ENCODE measurements at places on chromosomes 1 and 21.
A peak's percentile ranks its signal among the peaks of the same experiment; 100 is the strongest.

GRCh38 chr1:209395169-209395568, 188.3 kb upstream of the CAMK1G start:
- DNase-seq: no peak

GRCh38 chr21:27301220-27301619, 334.3 kb upstream of the ADAMTS5 start:
- peak; percentile 31 for DNase-seq

DNA sequence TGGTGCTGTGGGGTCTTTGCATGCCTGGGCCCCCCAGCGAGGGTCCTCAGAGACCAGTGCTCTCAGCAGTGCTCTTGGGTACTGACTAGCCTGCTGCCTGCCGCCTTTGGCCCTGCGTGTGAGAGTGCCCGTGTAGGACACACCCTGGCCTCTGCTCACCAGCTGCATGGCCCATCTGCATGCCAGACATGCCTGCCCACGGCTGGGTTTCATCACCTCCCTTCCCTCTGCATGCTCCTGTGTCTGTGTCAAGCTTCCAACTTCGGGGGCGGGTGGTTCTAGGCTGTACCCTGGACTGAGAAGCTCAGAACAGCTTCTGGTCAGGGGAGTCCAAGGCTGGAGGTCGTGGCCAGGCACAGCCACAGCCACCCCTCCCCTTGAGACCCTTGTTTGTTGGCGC, 56.9 kb downstream of the PTPRF start:
- DNase-seq: peak; percentile 92

DNA sequence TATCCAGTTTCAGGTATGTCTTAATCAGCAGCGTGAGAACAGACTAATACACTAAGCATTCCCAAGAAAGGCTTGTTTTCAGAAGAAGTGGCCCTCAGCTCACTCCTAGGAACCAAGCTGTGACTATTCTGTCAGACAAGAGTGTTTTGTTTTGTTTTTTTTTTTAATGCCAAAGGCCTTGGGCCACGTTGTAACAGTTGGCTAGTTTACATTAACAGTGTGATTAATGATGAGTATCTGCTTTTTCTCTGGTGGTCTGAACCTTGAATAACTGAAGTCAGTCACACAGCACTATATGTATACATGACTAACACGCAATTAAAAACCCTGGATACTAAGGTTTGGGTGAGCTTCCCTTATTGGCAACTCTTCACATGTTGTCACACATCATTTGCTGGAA, 21.9 kb downstream of the DPYD start:
- DNase-seq: no peak

DNA sequence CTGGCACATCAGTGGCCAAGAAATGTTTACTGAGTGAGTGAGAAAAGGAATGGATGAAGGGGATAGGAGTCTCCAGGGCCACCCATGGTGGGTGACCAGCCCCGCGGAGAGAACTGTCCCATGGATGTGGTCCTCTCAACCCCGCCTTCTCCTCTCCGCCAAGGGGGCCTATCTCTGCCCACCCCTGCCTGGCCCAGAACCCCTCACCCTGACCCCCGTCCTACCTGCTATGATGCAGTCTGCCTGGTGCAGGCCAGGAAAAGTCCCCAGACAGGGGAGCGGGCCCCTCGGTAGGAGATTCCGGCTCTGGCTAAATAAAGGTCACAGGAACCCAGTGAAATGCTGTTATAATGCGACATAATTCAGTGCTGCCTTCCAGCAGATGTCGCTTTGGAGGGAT, 107.6 kb downstream of the PTPRU start:
- DNase-seq: no peak

DNA sequence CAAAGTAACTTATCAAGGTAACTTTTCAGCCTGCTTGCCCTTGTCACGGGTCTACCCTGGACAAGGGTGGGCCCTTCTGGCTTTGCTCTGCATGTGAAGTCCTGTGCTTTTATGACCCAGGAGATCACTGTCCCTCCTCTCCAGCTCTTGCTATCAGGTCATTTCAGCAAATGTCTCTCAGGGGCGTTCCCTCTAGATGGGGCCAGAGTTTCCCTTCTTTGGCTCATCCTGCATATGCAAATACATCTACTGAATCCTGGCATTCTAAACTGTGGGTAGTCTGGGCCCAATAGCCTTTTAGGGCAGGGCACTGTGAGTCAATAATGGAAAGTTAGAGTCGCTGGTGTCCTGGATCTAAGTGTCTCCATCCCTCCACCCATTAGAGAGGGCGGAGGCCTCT, 366.9 kb upstream of the USP24 start:
- no peak for DNase-seq

DNA sequence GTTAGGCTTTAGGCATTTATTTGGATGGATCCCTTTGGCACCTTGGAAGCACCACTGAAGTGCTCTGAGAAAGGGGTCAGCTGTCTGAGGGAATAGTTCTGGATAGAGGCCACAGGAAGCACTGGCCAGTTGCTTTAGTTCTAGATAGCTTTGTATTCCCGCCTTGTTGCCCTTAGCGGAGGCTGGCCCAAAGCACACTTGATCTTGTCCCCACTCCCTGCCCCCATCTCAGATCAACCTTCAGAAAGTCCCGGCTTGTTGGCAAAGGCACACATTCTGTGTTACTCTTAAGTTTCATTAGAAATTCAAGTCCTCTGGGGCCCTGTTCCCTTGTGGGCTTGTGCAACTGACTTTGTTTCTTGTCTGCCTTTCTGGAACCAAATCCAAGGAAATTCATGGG, 15.2 kb upstream of the NBL1 start:
- no peak for DNase-seq

DNA sequence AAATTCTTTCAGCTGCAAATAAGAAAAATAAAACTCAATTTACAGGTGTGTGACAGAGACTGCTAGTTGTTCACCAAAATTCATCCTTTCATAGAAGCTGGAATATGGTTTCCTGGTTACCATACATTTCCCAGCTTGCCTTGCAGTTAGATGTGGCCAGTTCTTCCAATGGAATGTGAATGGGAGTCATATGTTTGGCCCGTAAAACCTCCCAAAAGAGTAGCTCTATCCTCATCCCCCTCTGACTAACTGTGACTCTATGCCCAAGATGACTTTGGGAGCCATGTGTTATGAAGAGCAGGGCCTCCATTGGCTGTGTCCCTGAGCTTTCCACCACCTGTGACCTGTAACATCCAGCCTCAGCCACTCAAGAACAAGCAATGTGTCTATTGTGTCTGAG, 90.6 kb upstream of the NGF start:
- peak; percentile 22 for DNase-seq

DNA sequence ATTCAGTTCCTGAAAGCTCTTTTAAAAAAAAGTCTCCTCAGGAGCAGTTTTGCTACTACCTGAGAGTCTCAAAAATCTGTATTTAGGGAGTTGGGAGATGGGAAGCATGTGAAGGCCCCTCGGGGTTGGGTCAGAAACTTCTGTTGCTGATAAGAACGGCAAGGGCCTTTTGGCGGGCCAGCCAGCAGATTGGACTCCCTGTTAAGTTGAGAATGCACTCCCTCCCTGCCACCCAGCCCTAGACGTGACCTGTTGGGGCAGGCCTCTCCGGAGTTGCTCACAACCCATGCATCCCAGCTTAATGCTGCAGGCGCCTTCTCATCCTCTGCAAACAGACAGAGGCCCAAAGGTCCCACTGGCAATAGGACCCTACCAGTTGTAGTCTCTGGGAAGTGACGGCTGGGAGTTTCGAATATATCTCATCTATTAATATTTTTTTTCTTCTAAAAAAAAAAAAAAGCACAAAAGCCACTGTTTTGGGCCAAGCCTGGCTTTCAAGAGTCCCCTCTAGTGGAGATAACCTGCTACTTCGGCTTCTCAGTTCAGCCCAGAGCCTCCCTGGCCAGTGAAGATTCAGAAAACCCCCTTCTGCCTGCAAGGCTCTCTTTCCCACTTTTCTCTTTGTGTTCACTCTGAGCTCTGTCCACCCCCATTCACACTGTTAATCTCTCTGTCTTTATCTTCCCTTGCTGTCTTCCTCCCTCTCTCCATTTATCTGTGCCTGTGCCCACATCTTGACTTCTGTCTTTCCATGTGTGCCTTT, 5.3 kb downstream of the PLXNA2 start:
- DNase-seq: peak; percentile 74

DNA sequence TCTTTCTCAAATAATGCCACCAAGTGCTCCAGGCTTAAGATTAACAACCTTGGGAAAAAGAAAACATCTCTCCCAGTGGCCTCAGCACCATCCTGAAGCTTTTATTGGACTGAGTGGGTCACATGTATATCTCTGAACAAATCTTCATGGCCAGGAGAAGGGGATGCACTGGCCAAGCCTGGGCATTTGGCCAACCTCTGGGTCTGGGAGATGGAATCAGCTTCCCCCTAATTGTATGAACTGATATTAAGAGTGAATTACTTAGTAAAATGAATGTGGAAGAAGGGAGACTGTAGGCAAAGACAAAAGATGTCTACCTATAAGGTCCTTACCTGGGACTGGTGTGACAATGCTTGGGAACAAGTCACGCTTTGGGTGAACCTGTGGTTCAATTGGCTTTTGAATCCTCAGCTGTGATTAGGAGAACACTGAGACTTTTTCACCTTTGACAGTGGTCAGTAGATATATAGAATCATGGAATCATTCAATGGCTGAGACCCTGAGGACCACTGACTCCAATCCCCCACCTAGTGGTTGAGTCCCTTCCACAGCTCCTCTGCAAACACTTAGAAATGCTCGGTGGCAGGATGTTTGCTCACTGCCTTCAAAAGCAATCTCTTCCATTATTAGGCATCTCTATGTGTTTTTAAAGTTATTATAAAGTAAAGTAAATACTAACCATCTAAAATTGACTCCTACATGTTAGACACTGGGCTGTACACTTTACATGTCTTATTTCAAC, 102.6 kb upstream of the ATP1A1 start:
- DNase-seq: no peak

DNA sequence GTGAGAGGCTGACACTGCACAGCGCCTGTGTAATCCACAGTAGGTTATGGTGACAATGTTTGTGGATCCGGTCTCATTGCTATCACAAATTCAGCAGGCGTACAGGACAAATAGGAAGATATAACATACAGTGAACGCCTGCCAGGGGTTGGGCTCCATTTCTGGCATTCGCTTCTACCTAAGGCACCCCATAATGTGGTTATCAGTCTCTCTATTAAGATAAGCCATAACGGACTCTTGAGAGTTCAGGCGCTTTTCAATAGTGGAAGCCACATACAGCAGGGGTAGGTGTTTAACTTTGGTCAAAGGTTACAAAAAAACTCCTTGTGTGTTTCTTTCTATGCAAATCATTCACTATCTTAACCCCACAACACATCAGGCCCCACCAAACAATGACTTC, 72.8 kb downstream of the SIPA1L2 start:
- DNase-seq: no peak

DNA sequence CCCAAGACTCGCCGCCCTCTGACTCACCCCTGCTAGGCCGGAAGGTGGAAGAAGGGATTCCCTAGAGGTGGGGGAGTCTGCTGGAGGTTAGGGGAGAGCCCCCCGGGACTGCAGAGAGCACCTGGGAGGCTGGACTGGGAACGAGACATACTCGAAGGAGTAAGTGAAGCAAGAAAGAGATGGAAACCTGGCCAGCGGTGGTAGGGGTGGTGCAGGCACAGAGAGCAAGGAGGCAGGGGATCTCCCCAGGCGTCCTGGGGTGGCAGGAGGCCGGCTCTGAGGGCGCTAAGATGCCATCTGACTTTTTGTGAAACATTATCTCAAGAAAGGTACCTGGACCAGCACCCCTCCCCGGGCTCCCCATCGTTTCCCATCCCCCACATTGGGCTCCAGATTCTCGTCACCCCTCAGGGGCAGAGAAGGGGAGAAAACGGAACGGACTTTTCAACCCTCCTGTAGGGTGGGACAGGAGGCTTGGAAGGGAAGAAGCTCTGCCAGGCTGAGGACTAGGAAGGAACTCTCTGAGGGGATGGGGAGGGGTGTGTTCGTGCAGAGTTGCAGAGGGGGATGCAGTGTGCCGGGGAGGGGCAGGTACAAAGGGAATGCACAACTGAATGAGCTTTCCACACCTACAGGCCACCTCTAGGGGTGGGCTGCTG, 708 bp downstream of the CHRNB2 start:
- DNase-seq: no peak

- DNase-seq: no peak
Observed at GRCh38 chr1:100397681-100398080, 45.4 kb downstream of the CDC14A start.

- DNase-seq: peak; percentile 81
Observed at GRCh38 chr1:1080122-1080757, 6.1 kb upstream of the RNF223 start.

GRCh38 chr21:43341378-43342161, 85.4 kb downstream of the SIK1 start:
- DNase-seq: no peak

- no peak for DNase-seq
Observed at GRCh38 chr21:25461725-25462124, 145.6 kb downstream of the MRPL39 start.

- no peak for DNase-seq
Observed at GRCh38 chr1:203088441-203088840, 2.6 kb upstream of the MYOG start.

- peak; percentile 53 for DNase-seq
Observed at GRCh38 chr1:205714190-205714905, 34.0 kb upstream of the SLC45A3 start.

GRCh38 chr1:239717097-239717917, 330.9 kb downstream of the CHRM3 start:
- DNase-seq: no peak

DNA sequence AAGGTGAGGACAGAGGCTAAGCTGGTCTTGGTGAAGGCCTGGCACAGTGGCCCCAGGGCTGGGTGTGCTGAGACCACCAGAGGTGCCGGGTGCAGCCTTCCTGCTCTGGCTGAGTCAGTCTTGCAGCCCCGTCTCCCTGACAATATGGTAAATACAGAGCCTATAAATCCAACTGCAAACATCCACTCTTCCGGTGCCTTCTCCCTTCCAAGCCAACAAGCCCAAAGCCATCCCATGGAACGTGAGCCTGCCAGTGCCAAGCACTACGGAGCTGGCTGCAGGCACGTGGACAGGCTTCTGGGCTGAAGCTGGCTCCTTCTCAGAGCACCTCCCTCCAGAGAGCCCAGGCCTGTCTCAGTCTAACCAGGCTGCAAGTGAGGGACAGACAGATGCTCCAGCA, 70.0 kb downstream of the TRABD2B start:
- no peak for DNase-seq

DNA sequence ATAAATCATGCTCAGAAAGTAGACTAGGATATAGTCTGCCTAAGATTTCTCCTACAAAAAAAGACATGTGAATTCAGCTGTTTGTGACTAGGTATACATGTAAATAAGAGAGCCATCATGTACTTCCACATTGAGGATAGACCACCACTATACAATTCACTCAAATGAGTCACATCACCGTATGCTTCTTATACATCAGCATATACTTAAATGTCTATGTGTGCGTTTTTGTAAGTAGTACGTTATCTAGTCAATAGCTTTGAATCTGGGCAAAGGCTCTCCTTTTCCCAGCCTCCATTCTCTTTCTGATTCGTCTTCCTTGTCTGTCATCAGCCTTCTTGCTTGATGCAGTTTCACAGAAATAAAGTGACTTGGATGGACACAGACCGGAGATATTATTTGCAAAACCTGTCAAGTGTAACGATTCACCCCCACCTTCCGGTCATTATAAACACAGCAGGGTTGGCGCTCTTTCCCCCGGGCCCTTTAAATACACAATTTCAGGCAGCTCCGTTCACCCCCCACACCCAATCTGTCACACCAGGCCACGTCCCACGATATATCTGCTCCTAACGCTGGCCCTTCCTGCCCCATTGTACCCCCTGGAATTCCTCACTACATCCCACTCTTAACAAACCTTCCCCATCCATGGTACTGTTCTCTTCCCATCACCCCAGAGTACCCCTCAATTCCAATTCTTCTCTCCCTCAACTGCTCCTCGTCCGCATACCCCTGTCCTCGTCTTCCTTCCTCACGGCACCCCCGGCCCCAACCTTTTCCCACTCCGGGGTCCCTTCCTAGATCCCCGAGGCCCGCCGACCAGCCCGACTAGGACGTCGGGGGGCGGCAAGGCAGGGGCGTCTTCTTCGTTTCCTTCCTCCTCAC, 636 bp downstream of the VAMP4 start:
- peak; percentile 54 for DNase-seq
